ELF-1 (cell line): ENCODE measurements at places on chromosomes 11 and 22.

- DNase-seq = no peak
Observed at GRCh38 chr11:83706566-83706965, 420.4 kb upstream of the CCDC90B start.

DNA sequence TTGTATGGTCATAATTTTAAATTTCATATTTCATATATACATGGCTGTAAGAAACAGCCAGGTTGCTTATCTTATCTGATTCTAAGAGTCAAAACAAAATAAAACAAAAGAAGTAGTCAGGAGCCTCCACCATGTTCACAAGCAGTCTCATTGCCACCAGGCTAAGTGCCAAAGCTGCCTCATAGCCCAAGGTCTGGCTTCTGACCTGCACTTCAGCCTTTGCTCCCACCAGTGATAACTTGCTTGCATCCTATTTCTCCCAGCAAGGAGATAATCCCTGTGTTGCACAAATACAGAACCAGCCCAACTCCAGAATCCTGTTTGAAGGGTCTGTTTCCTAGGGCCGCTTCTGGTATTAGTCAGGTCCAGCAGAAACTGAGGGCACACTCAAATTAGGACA is 53.9 kb upstream of the TSKU start:
- no peak for DNase-seq

- no peak for DNase-seq
Observed at GRCh38 chr22:22929381-22930221, 42.0 kb downstream of the IGLL5 start.

GRCh38 chr22:25570486-25570885 is 6.0 kb downstream of the GRK3 start:
- no peak for DNase-seq

- no peak for DNase-seq
Observed at GRCh38 chr11:105100981-105101630, 38.5 kb downstream of the CARD18 start.

GRCh38 chr11:130645164-130645842 is 196.9 kb downstream of the ADAMTS15 start:
- no peak for DNase-seq

DNA sequence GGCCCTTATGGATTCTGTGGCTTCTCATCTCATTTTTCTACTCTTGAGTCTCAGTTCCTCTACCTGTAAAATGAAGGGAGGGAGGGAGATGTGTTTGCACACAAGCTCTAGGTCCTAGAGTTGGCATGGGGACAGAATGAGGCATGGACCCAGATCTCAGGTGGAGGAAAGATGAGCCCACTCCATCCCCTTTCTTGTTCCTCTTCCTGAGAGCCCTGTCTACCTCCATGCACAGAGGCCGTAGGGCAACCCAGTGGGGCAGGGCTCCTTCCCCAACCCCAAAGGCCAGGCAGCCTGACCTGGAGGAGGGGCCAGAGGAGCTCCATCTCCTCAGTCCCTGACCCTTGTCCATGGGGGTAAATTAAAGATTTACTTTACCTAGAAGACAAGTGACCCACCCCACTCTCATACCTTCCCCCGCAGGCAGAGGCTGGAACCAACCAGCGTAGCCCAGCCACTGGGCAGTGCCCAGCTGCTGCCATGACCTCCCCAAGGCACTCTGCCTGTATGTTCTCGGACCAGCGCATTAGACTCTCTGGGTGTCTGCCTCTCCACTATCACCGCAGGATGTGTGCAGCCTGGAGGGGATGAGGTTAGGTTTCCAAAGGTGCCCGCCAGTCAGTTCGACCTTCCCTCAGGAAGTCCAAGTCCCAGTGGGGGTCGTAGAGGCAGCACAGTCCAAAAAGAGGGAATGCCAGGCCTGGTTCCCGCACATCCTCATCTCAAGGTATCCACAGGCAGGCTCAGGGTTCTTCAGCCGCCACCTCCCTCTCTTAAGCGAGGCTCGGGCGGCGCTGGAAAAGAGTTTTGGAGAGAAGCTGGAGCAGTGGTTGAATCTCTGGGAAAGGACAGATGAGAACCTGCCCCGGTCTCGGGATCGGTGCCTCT is 3.0 kb downstream of the SMTN start:
- DNase-seq = peak; percentile 65

DNA sequence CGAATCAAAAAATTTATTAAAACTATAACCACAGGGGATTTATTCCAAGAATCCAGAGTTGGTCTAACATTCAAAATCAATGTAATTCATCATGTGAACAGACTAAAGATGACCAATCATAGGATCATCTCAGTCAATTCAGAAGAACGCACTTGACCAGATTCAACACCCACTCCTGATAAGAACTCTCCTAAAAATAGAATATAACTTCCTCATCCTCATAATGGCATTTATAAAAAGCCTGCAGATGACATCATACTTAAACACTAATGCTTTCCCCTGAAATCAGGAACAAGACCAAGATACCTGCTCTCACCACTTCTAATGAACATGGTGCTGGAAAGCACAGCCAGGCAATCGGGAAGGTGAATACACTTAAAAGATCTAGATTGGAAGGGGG is 10.5 kb upstream of the MUC2 start:
- DNase-seq = no peak

DNA sequence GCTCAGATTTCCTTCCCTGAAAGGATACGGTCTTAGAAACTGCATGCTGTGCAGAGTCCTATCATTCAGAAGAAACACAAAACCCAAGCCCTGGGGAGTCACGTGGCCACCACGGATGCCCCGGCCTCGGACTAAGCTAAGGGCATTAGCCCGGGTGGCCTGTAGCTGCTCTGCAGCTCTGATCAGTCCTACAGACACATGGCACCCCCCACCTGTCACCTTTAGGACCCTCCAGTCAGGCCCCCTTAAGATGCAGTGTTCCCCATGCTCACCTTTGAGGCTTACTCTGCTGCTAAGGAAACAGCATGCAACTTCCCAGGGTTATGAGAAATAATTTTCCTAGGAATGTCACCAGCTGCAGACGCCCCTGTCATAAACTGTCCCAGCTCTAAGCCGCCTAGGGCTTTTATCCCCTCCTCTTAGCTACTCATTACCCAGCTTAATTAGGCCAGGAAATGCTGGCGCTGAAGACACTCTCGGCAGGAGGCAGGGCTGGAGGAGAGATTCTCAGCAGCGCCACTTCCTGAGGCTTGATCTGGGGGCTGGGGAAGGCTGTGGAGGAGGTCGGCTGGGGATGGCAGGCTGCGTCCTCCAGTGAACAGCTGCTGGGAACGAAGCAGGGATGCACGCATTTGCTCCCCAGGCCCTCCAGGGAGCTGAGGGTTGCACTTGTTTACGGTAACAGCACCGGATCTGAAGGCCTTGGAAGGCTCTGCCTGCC is 47.2 kb upstream of the ADA2 start:
- DNase-seq = peak; percentile 91

DNA sequence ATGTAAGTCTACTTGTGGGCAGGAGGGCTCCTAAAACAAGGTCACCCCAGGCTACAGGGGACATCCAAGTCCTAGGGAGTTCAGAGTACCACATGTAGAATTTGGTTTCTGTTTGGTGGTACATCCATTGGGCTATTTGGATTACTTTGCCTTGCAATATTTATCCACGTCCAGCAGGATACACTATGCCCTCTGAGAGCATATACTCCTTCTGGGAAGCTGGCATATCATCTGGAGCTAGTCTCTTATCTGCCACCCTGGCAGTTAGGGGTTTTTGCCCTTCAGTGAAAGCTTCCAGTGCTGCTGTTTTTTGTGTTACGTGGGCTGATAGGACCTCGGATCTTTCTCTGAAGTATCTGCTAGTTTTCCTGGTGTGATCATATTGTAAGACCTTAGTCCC is 7.3 kb downstream of the LMO2 start:
- DNase-seq = no peak

DNA sequence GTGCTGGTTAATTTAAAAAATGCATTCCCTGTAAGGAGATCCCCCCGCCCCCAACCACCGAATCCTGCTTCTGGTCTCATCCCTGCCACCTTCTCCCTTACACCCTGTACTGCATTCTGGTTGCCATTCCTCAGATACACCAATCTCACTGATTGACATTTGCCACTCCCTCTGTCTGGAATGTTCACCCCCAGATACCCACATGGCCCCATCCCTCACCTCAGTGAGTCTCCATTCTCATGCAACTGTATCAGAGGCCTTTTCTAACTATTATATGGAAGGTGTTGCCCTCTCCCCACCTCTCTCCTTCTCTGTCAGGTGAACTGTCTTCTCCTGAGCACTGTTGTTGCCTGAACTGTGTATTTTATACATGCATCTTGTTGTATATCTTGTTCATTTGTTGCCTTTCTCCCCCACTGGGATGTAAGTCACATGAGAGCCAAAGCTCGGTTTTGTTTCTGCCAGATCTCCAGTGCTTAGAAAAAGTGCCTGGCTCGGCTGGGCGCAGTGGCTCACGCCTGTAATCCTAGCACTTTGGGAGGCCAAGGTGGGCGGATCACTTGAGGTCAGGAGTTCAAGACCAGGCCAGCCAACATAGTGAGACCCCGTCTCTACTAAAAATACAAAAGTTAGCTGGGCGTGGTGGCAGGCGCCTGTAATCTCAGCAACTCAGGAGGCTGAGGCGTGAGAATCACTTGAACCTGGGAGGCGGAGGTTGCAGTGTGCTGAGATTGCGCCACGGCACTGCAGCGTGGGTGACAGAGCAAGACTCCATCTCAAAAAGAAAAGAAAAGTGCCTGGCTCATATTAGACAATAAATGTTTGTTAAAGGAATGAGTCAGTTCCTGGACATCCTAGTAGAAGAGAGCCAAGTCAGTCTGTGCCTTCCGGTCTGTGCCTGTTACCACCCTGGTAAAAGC is 61.0 kb downstream of the TNRC6B start:
- no peak for DNase-seq

DNA sequence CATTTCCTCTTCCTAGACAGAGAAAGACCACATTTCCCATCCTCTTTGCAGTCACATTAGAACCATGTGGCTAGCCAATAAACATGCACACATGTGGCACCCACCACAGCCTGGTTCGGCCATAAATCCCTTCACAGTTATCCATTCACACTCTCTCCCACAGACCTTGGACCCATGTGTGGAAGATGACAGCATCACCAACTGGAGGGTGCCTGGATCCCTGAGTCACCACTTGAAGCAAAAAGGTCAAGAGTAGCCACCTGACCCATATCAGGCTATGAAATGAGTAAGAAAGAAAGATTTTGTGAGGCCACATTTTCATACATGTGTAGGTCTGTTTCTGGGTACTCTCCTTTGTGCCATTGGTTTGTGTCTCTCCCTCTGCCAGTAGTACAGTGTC is 9.0 kb upstream of the TMEM121B start:
- no peak for DNase-seq

GRCh38 chr11:78080818-78081495 is 1.3 kb upstream of the NDUFC2 start:
- DNase-seq = no peak

DNA sequence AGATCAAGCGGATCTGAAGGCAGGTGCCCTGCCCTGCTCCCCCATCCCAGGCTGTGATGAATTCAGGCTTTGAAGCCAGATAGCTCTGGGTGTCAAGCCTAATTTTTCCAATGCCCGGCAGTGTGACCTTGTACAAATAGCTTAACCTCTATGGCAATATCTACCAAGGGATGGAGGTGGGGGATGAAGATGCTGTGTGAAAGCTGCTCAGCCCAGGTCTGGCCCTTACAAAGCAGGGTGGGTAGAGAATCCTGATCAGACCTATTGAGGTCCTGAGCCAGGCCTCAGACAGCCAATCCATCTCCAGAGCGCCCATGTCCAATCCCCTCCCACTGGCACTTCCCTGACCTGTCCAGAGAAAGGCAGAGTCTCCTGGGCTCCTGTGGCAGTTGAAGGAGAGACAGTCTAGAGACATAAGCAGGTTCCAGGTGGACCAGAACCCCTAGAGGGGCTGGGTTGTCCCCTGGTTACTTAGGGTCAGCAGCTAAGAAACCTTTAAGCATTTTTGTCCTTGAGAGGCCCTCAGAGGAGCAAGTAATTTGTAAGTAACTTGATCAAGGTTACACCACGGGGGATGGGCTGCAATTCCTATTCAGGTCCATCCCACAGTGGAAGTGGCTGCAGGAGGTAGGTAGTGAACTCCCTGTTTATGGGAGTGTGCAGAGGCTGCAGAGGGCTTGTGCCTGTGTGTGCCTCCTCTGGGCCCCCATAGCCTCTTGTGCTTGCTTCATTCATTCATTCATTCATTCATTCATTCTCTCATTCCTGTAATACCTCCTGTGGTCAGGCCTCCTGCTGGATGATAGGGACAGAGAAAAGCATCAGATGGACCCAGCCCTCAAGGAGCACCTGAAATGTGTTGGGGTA is 10.4 kb downstream of the P2RY2 start:
- DNase-seq = no peak

GRCh38 chr11:25453471-25453870 is 878.5 kb upstream of the ANO3 start:
- no peak for DNase-seq

- no peak for DNase-seq
Observed at GRCh38 chr11:12678991-12679390, 4.8 kb downstream of the TEAD1 start.

DNA sequence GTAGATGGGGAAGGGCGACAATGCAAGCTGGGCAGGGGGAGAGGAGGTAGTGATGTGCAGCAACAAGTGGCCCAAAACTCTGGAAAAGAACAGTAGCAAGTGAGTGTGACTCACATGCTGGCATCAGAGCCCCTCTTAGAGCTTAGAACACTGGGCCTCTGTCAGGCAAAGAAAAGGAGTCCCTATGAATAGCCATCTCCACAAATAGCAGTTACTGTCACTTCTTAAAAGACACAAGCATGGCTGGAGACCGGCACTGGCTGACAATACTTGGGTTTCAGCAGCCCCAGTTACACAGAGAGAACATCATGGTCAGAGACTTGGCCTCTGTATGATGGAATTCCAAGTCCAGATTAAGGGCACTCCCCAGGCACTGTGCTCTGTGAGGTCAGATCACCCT is 58.2 kb downstream of the PRCP start:
- no peak for DNase-seq

GRCh38 chr11:124943254-124943616 is 7.4 kb upstream of the HEPACAM start:
- DNase-seq = no peak

DNA sequence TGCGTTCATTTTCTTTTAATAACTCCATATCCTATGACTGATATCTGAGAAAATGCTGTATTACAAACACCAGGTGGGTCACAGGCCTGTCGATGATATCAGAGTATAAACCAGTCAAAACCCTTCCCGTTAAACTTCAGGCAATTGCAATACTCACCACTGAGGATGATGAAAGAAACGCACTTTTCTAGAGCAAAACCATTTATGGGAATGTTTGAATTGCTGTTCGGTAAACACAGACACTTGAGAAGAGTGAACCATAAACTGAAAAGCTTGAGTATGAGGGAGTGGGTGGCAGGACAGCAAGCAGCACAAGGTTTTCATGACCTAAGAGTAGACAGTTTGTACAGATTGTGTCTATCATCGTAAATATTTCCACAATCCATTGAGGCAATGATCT is 139.8 kb upstream of the CEP126 start:
- no peak for DNase-seq

GRCh38 chr11:65446446-65447277 is 24.1 kb downstream of the NEAT1 start:
- no peak for DNase-seq
